Tibial nerve (tissue), 4 donors: ENCODE measurements at places on chromosomes 11 and 22.

DNA sequence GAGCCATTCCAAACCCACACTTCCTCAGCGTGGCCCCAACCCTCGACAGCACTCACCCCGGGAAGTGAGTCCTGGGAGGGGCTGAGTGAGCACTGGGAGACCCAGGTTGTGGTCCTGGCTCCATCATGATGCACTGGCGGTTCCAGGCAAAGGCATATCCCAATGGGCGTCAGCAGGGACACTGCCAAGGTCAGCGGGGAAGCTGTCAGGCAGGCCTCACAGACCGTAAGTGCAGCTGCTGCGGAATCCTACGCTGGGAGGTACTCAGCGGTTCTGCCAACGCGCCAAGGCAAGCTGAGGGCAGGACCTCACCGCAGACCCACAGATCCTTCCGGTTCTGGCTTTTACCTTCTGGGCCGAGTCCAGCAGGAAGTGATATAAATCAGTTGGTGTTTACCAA lies 1.4 kb upstream of the GAL3ST1 start:
- no peak for DNase-seq

GRCh38 chr11:122101625-122102291 lies 14.3 kb downstream of the BLID start:
- DNase-seq = peak; percentile 78

GRCh38 chr11:132980670-132981069 lies 551.6 kb downstream of the OPCML start:
- no peak for DNase-seq

- no peak for DNase-seq
These were observed 16.5 kb upstream of the RTN4R start for GRCh38 chr22:20284471-20285086.

- no peak for DNase-seq
These were observed 58.5 kb downstream of the SLC22A9 start for GRCh38 chr11:63427971-63428508.

DNA sequence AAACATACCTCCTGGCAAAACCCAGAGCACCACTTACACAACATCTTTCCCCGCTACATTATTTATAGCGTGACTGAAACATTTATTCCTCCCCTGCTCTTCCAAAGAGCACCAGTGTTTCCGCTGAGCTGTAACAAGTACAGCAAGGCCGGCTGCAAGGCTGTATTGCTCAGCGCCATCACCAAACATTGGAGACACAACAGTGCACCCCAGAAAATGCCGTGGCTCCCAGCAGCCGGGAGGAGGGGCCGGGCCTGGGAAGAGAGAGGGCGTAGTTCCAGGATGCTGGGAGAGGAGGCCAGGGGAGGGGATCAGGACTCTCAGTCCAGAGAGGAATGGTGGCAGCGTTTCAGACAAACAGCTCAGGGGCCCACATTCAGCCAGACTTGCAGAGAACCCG lies 133.2 kb downstream of the DSCAML1 start:
- DNase-seq = no peak

- DNase-seq = no peak
These were observed 125.7 kb downstream of the KIRREL3 start for GRCh38 chr11:126874831-126875230.

GRCh38 chr11:11253497-11253896 lies 99.6 kb downstream of the CSNK2A3 start:
- DNase-seq = no peak

DNA sequence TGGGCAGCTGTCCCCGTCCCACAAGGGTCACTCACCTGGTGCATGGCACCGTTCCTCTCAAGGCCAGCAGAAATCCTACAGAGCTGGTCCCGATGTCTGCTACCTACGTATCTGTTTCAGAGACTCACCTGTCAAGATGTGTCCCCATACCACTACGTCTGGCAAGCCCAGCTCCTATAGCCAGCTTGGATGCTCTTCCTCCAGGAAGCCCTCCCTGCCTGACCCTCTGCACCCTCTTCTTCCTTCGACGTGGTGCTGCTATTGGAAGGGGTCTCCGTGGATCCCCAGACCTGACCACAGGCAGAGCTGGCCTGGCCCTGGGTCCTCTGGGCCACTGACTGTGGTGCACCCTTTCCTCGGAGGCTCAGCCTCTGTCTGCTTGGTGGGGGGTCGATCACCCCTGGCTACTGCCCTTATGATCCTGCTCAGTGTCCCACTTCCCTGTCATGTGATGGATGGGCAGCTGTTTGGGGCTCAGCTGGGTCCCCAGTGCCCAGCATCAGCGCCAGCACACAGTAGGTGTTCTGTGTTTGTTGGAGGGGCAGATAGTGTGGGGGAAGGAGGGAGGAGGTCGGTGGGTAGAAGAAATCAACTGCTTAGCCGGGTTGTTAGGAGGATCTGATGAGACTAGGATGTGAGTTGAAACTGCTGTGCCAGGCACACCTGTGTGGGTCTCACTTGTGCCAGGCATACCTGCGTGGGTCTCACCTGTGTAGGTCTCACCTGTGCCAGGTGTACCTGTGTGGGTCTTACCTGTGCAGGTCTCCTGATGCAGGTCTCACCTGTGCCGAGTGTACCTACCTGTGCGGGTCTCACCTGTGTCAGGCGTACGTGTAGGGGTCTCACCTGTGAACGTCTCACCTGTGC lies 21.7 kb upstream of the ARHGAP8 start:
- DNase-seq = no peak

GRCh38 chr22:37546437-37547250 lies 13.6 kb upstream of the CDC42EP1 start:
- no peak for DNase-seq

DNA sequence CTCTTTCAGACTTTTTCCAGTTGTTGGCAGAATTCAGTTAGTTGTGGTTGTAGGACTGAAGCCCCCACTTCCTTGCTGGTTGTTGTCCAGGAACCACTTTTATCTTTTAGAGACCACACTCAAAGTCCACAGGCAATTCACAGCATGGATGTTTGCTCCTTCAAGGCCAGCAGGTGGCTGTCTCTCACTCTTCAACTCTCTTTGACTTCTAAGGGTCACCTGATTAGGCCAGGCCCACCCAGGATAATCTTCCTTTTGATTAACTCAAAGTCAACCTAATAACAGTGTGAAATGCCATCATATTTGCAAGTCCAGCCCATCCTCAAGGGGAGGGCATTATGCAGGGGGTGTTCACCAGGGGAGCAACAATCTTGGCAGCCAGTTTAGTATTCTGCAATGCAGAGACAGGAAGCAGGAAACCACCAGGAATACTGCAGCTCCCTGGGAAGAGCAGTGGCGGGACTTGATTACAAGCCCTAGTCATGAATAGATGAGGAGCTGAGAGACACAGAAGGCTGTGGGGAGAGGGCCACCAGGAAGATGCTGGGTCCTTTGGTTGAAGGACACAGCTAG lies 52.4 kb downstream of the LRRC74B start:
- DNase-seq = no peak

GRCh38 chr22:42688241-42689211 lies 32.1 kb downstream of the A4GALT start:
- DNase-seq = peak; percentile 91
